ENCODE measurements at places on chromosomes 7 and 10.
A peak's percentile ranks its signal among the peaks of the same experiment; 100 is the strongest.

DNA sequence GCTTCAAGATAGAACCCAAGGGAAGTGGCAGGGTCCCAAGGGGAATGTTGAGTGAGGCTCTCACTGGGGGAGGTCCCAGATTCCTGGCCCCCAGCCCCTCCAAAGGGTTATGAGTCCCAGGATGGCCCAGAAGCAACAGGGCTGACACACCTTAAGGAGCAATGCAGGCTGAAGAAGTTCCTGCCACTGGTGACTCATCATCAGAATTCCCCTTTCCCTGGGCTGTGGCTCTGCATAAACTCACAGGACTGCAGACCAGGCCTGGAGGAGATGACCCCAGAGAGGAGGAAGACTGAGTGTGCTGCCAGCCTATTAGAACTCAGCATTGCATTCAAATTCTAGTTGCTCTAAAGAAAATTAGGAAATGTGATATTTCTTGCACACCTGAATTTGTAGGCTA lies 126.7 kb downstream of the DPP6 start:
- H3K4me1 ChIP-seq: no peaks in the 10 kb centered on the region
- H3K4me3 ChIP-seq: no peak overlapping the region
- H3K27ac ChIP-seq: no peak overlapping the region
- ATAC-seq: no peak
- H3K27me3 ChIP-seq: peaks cover 6% of the 10 kb centered on the region

- H3K27ac ChIP-seq: no peak overlapping the region
- no peaks in the 10 kb centered on the region for H3K36me3 ChIP-seq
Observed at GRCh38 chr10:131815266-131816156, 85.3 kb upstream of the PPP2R2D start.

- no peaks in the 10 kb centered on the region for H3K36me3 ChIP-seq
- no peak overlapping the region for H3K4me3 ChIP-seq
- no peak overlapping the region for H3K27ac ChIP-seq
Observed at GRCh38 chr10:131199646-131200045, 111.9 kb downstream of the TCERG1L start.

DNA sequence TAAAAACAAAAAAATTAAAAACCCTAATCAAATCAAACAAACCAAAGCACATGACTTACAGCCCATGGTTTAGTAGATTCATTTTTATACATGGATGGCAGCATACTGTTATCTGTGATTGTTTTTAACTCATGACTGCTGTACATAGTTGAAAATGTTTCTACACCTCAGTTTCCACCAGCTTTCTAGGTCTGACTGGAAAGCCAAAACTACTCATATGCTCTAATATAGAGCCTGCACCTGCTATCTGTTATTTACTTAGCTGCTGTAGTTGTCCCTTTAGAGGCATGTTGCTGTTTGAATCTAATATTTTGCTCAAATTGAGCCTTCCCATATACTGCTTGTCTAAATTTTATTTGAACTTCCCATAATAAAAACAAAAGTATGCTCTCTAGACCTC lies 289.9 kb upstream of the LRRN3 start:
- H3K27me3 ChIP-seq: no peaks in the 10 kb centered on the region
- no peak overlapping the region for H3K4me3 ChIP-seq
- no peaks in the 10 kb centered on the region for H3K36me3 ChIP-seq
- no peak overlapping the region for H3K27ac ChIP-seq
- H3K4me1 ChIP-seq: no peaks in the 10 kb centered on the region

DNA sequence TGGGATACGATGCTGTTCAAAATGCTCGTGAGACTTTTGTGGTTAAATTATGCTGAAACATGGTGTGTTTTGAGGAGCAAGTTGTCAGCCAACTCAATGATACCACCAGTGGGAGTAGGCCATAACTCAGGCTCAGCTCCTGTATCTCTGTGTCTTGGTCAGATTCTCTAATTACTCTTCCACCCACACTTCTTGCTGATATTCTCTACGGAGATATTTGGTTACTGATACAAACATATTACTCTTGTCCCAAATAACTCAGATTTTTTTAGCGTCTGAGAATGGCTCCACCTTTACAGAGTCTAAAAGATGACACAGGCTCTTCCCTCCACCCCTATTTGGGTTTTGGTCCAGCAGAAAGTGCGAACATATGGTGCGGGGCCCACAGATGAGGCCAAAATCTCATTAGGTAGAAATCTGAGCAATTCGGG lies 168.9 kb downstream of the PKD1L1 start:
- ATAC-seq: no peak
- no peaks in the 10 kb centered on the region for H3K36me3 ChIP-seq
- H3K4me3 ChIP-seq: no peak overlapping the region
- H3K4me1 ChIP-seq: peaks cover 5% of the 10 kb centered on the region
- H3K27me3 ChIP-seq: no peaks in the 10 kb centered on the region

DNA sequence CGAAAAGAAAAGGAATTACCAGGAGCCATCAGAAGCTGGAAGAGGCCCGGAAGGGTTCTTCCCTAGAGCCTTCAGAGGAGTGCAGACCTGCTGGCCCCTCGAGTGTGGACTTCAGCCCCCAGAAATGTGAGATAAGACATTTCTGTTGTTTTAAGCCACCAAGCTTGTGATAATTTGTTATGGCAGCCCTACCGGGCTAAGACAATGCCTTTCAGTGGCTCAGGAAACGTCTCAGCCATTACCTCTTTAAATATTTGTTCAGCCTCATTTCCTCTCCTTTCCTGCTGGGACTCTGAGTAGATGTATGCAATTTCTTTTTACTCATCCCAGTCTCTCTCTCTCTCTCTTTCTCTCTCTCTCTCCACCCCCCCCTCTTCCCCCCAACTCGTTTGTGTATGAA lies 174.7 kb upstream of the GRB10 start:
- H3K36me3 ChIP-seq: no peaks in the 10 kb centered on the region
- H3K4me1 ChIP-seq: no peaks in the 10 kb centered on the region
- no peak overlapping the region for H3K27ac ChIP-seq
- H3K27me3 ChIP-seq: no peaks in the 10 kb centered on the region

- no peaks in the 10 kb centered on the region for H3K4me1 ChIP-seq
- H3K27me3 ChIP-seq: no peaks in the 10 kb centered on the region
- ATAC-seq: no peak
Observed at GRCh38 chr10:112799038-112799437, 151.0 kb upstream of the TCF7L2 start.

DNA sequence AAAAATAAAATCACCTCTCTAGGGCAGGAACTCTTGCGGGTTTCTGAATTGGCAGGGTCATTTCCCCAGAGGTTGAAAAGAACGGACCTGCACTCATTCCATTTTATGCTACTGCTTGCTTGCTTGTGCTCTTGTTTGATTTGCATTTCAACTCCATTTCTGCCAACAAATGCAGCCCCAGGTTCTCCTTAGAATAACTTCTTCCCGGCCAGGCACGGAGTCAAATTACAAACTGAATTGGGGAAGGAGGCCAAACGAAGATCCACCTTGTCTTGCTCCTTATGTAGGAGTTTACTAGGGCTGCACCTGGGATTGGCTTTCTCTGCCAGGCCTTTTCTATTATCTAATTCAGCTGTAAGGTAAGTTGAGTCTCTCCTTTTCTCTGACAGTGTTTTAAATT lies 79.6 kb downstream of the HGF start:
- no peak overlapping the region for H3K4me3 ChIP-seq
- H3K4me1 ChIP-seq: no peaks in the 10 kb centered on the region
- H3K27me3 ChIP-seq: no peaks in the 10 kb centered on the region
- no peaks in the 10 kb centered on the region for H3K36me3 ChIP-seq
- ATAC-seq: no peak

DNA sequence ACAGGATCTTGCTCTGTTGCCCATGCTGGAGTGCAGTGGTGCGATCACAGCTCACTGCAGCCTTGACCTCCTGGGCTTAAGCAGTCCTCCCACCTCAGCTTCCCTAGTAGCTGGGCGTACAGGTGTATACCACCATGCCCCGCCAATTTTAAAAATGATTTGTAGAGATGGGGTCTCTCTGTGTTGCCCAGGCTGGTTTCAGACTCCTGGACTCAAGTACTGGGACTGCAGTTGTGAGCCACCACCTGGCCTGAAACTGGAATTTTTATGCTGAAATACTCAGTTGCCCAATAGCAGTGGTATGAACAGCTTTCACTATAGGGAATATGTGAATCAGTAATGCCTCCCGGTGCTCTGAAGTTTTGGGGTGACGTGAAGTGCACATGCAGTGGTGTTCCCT lies 7.6 kb downstream of the ZRANB1 start:
- no peak overlapping the region for H3K27ac ChIP-seq
- H3K36me3 ChIP-seq: no peaks in the 10 kb centered on the region
- H3K4me3 ChIP-seq: no peak overlapping the region
- no peaks in the 10 kb centered on the region for H3K27me3 ChIP-seq
- no peaks in the 10 kb centered on the region for H3K4me1 ChIP-seq

DNA sequence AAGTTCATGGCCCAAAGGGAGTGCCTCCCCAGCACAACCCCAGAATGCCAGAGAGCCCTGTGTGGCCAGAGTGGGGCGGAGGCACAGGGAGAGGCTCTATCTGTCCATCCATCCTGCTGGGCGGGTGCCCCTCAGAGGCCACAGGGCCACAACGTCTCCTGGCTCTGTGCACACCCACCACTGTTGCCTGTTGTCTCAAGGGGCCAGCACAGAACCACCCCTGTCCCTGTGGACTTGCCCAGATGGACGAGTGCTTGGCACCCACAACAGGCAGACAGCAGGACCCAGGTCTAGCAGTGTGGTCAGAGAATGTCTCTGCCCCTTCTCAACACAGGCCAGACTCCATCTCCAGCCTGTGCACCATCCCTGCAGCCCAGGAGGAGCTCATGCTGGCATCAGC lies 92.8 kb downstream of the PAXIP1 start:
- H3K27ac ChIP-seq: no peak overlapping the region
- H3K4me1 ChIP-seq: peaks cover 3% of the 10 kb centered on the region
- peaks cover 59% of the 10 kb centered on the region for H3K27me3 ChIP-seq
- no peak for ATAC-seq

DNA sequence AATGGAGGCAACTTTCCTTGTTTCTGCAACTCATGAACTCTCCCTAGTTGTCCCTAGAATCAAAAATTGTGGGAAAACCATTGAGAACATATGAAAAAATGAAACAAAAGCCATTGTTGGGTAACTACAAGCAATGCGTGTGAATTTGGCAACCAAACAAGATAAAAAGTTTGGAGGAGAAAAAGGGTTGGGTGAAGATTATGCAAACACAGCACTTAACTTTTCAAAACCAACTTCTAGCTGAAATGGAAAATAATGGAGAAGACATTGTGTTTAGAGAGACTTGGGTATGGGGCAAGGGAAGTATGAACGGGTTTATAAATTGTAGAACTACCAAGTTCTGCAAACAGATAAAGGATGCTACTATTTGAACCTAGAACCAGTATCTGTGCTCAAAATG lies 89.0 kb upstream of the SVIL start:
- no peak for ATAC-seq
- peaks cover 13% of the 10 kb centered on the region for H3K4me1 ChIP-seq
- no peaks in the 10 kb centered on the region for H3K36me3 ChIP-seq
- H3K27ac ChIP-seq: peak overlapping the region; percentile 58

- no peak overlapping the region for H3K4me3 ChIP-seq
- no peak for ATAC-seq
- H3K36me3 ChIP-seq: no peaks in the 10 kb centered on the region
Observed at GRCh38 chr10:3622845-3623621, 162.0 kb downstream of the KLF6 start.

GRCh38 chr7:146223851-146224250 lies 107.2 kb downstream of the CNTNAP2 start:
- no peaks in the 10 kb centered on the region for H3K36me3 ChIP-seq
- no peaks in the 10 kb centered on the region for H3K27me3 ChIP-seq
- no peak overlapping the region for H3K27ac ChIP-seq
- H3K4me1 ChIP-seq: no peaks in the 10 kb centered on the region

GRCh38 chr7:81333004-81333403 lies 414.2 kb upstream of the SEMA3C start:
- no peak overlapping the region for H3K4me3 ChIP-seq
- H3K36me3 ChIP-seq: no peaks in the 10 kb centered on the region
- no peak overlapping the region for H3K27ac ChIP-seq
- no peaks in the 10 kb centered on the region for H3K27me3 ChIP-seq

DNA sequence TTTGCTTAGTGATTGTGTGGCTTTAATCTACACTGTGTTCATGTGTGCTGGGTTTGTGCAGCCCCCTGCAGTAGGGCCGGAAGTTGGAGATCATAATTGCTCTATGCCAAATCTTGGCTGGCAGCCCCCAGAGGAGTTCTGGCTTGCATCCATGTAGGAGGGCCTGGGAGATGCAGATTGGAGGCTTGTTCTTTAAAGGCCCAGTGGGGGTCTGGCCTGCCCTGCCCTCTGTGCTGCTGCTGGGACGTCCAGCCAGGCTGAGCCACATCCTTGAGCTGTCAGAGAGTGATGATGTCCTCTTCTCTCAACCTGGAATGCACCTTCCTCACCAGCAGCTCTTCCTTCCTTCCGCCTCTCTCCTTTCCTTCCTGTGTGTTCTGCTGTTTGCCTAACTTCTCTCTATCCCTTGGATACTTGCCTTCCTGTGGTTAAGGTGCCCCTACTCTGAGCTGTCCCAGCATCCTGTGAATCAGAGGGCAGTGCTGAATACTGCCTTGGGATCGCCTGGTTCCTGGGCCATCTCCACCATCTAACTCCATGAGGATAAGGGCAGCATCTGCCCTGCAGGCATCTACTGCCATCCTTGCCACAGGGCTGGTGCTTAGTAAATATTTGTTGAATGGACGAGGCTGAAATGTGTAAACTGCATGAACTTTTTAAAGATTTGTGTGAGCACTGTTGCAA lies 30.2 kb downstream of the DOCK1 start:
- no peaks in the 10 kb centered on the region for H3K27me3 ChIP-seq
- no peak overlapping the region for H3K4me3 ChIP-seq
- no peak for ATAC-seq
- H3K27ac ChIP-seq: no peak overlapping the region
- H3K4me1 ChIP-seq: no peaks in the 10 kb centered on the region

- peaks cover 4% of the 10 kb centered on the region for H3K4me1 ChIP-seq
- H3K36me3 ChIP-seq: no peaks in the 10 kb centered on the region
- ATAC-seq: no peak
- H3K4me3 ChIP-seq: no peak overlapping the region
- H3K27me3 ChIP-seq: no peaks in the 10 kb centered on the region
Observed at GRCh38 chr7:151702961-151703360, 174.0 kb downstream of the PRKAG2 start.

DNA sequence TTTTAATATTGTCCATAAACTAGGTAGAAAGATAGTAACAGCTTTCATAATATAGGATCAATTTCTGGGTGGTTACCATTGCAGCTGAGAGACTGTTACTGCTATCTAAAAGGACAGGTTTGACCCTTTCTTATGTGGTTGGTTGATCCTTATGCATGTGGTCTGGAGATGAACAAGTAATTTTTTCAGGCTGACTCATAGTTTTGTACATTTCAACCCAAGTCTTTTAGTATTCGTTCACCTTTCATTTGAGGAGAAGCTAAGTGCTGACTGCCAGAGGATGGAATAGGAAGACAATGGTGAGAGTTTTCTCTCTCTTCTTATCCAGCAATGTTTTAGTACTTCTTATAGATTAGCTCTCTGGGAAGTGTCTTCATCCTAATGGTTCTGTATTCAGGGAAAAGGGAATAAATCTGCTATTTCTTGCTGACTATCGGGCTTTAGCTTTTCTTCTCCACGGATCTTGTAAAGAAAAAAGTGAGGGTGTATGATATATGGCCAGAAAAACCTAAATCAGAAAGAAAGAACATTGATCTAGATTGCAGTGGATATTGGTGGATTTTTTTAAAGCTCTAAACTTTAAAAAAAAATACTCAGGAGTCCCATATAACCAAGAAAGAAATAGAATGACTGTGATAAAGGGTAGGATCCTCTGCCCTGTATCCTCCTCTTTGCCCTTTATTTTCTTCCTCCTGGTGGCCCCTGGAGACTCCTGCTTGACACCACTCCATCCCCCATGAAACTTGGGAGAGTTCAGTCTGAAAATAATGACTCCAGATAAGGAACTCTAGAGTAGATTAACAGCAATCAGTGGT lies 88.0 kb downstream of the CPED1 start:
- H3K36me3 ChIP-seq: no peaks in the 10 kb centered on the region
- peaks cover 25% of the 10 kb centered on the region for H3K4me1 ChIP-seq
- H3K27ac ChIP-seq: no peak overlapping the region

Measured in gastroesophageal sphincter (tissue), 4 donors.